ENCODE measurements at places on chromosomes 1 and 21.
A peak's percentile ranks its signal among the peaks of the same experiment; 100 is the strongest.

DNA sequence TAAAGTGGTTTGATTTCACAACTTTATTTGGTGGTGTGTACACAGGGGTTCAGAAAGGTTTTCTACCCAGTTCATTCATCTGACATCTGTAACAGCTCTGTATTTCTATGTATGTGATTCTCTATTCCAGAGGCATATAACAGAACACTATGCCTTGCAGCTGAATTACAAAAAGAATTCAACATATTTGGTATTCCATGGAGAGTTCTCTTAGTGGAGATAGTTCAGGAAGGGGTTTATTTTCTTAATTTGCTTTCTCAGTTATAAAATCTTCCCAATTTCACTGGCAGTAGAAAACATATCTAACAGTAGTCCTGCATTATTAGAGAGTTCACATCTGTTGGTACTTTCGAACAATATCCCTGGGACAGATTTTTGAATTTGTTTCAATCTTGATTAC is 207.9 kb upstream of the LYPLAL1 start:
- DNase-seq = no peak

- no peak for DNase-seq
Measured at GRCh38 chr1:98653123-98653522, 8.4 kb upstream of the SNX7 start.

DNA sequence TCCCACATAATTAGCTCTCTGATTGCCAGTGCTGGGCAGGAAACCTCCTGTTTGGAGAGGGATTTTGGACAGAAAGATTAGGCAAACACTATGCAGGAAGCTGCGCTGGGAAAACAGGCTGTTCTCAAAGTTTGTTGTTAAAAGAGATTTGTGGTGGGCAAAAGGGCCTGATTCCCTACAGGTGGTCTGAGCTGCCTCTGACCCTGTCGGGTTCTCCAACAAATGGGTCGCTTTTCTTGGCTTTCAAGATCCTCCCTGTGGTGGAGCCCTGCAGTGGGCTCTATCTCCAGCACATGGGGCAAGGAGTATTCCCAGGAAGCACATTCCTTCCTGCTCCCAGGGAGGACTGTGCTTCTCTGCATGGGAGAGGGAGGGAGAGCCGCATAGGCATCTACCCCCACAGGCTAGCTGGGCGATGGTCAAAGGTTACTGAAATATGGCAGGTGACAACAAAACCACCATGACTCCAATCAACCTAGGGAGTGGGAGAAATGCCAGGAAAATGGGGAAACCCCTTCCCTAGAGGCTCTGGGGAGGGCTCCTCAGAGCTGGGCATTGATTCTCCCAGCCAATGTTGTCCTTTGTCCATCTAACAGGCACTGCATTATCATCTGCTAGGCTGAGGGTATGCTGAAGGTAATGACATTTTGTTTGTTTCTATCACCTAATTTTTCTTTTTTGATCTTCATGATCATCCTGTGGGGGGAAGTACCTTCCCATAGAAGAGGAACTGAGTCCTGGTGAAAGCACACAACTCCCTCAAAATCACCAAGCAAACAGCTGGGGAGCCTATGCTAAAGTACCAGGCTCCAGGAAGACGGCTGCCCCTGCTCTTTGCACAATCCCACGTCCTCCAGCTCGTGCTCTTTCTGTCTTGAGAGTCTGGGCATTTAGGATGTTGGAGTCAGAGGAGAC is 85.3 kb downstream of the PLXNA2 start:
- DNase-seq = no peak

GRCh38 chr1:25695771-25696311 is 79.2 kb downstream of the MAN1C1 start:
- DNase-seq = no peak

- DNase-seq = no peak
Measured at GRCh38 chr1:223328566-223328965, 35.4 kb downstream of the SUSD4 start.

- no peak for DNase-seq
Measured at GRCh38 chr21:34061983-34062382, 11.4 kb upstream of the MRPS6 start.

- no peak for DNase-seq
Measured at GRCh38 chr1:177928194-177928593, 41.7 kb downstream of the SEC16B start.

GRCh38 chr1:202135221-202135721 is 9.3 kb downstream of the ARL8A start:
- peak; percentile 47 for DNase-seq

GRCh38 chr1:19010995-19011844 is 54.7 kb upstream of the IFFO2 start:
- no peak for DNase-seq

DNA sequence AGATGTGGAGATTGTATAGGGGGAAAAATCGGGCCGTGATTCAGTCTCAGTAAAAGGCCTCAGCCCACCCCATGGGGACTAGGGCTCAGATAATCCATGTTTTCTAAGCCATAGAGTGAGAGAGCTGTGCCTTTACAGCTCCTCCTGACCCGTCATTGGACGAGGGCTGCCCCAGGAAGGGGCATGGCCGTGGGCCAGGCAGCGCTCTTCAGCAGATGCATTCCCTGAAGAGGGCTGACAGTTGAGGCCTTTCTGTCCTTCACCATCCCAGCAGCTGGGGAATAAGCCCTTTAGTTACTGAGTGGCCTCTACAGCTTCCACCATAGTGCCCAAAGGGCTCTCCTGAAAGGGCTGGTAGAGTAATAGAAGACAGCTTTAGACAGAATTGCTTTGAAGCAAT is 57.2 kb downstream of the ST3GAL3 start:
- DNase-seq = no peak

- peak; percentile 49 for DNase-seq
Measured at GRCh38 chr1:25796811-25797458, 3.1 kb upstream of the SELENON start.

GRCh38 chr1:108199201-108199691 is 897 bp downstream of the SLC25A24 start:
- DNase-seq = no peak
